ENCODE measurements at places on chromosomes 5 and 9.
A peak's percentile ranks its signal among the peaks of the same experiment; 100 is the strongest.

DNA sequence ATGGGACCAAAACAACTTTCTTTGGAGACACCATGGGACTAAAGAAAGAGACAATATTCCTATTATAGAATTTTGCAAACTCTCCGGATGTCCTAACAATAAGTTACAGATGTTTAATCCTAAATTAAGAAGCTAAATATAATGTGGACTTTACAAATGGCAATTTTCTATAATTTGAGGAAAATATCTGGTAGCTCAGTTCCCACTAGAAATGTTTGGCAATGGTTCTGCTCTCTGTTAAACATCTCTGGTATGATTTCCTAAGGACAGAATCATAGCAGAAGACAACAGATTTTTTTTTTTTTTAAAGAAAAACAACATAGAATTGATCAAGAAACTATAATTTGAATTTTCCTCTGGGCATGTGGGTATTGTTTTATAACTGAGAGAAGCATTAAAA lies 232.8 kb downstream of the ENC1 start:
- DNase-seq, result no peak

GRCh38 chr5:124842725-124843595 lies 96.5 kb upstream of the ZNF608 start:
- no peak for DNase-seq

GRCh38 chr5:163385271-163385670 lies 52.1 kb upstream of the CCNG1 start:
- no peak for DNase-seq

DNA sequence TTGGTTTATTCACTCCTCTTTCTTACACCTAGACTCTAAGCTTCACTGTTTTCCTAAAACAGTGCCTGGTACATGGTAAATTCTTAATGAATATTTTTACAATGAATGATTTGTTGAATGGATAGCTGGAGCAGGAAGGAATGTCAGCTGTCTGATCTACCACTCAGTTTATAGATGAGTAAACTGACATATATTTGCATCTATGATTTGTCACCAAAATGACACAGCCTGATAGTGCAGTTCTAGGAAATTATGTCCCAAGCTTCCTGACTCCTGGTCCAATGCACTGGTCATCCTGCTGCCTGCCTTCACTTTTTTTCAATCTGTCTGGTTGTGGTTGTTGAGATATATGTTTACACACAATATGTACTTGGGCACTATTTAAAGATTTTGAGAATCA lies 651.7 kb upstream of the WWC1 start:
- no peak for DNase-seq

- DNase-seq, result no peak
Measured at GRCh38 chr5:125197321-125197720, 450.9 kb upstream of the ZNF608 start.

DNA sequence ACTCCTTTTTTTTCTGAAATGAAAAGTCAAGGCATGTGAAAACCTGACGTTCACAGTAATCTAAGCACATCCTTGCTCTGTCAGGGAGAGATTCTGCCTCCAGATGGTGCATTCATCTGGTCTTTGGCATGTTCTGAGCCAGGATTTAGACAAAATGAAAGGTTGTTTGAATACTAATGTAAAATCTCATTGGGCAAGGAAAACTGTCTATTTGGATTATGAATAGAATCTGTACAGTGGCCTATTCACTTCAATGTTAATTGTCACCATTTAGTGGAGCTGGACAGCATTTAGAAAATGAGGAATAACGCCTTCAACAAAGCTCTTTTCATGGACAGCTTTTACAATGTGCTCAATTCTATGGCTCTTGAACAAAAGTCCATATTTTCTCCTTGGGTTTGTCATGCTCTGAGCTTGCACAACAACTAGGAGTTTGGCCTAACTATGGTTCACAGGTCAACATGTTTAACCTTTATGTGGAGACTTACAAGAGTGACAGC lies 28.9 kb downstream of the ARHGEF28 start:
- DNase-seq, result no peak

DNA sequence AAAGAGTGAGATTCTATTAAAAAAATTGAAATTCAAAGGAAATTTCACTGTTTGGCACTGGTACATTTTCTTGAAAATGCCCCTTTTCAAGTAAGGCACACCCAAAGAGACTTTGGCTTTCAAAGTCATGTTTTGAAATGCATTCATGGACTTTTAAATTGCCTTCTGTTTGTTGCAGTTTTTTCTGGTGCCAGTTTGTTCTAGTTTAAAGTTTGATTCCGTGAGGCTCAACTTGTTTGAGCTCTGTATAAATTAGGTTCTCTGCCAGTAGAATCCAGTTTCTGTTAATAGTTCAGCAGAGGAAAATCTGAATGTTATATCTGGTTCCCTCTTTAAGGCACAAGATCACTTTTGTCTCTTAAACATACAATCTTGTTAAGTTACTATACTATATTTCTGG lies 16.4 kb downstream of the ATP6V0E1 start:
- no peak for DNase-seq

DNA sequence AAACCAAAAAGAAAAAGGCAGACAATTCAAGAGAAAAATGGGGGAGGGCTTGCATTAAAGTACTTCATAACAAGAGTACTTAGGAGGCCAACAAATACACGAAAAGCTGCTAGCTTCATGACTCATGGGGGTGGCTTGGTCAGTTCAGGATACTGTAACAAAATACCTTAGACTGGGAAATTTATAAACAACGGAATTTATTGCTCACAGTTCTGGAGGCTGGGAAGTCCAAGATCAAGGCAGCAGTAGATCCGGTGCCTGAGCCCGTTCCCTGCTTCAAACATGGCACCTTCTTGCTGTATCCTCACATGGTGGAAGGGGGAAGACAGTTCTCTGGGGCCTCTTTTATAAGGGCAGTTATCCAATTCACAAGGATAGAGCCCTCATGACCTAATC lies 111.4 kb downstream of the C9orf50 start:
- DNase-seq, result no peak

GRCh38 chr5:14343376-14343775 lies 200.2 kb downstream of the TRIO start:
- no peak for DNase-seq

DNA sequence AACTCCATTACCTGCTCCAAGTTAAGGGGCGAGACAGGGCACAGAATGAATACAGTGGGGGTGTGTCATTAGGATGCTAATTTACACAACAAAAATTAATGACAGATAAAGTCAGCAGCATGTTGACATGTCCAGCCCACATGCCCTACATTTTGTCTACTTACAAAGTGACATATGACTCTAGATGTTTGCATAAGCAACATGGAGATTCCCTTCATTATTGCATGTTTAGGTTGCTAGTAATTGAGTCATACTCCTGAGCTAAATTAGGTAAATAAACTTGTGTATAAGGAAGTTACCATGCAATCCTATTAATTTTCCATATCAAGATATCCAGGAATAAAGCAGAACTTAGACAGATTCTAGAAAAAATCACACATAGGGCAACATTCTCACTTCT lies 232.2 kb downstream of the PDE4D start:
- DNase-seq, result no peak

- no peak for DNase-seq
Measured at GRCh38 chr9:123591283-123591682, 235.3 kb downstream of the CRB2 start.

- peak; percentile 17 for DNase-seq
Measured at GRCh38 chr5:43396762-43397304, 15.4 kb downstream of the CCL28 start.

- DNase-seq, result no peak
Measured at GRCh38 chr5:16837305-16837704, 98.8 kb downstream of the MYO10 start.

- no peak for DNase-seq
Measured at GRCh38 chr5:135395866-135396265, 3.2 kb downstream of the MACROH2A1 start.

DNA sequence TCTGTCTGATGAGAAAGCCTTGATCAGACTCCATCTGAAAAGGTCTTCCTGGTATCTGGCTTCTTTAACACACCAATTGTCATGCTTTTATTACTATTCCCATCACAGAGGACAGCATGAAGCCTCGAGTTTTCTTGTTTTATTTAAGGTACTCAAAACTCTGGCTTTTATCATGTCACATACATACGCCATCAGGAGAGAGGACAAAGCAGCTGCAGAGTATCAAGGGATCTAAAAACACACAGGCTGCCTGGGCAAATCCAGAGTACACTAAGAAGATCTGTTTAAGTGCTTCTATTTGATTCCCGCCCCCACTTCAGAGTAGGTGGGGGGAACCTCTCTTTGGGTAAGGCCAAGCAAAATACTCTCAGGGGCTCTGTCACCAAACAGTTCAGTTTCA lies 277.2 kb downstream of the SPOCK1 start:
- DNase-seq, result no peak

DNA sequence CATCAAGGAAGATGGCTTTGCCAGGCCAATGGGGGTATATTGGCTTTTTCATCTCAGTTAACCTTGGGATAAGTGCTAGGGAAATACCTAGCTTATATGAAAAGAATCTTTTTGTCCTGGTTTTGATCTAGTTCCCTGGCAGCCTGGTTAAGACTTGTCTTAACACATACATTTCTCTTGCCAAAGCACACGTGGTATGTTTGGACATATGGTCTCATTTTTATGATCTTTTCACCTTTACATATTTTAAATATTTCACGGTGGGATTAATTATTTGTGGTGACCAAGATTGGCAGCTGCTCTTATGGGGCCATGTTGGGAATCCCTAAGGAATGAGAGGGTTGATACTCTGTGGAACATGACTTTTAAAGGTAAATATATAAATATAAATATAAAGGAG lies 312.5 kb downstream of the NPR3 start:
- DNase-seq, result no peak

DNA sequence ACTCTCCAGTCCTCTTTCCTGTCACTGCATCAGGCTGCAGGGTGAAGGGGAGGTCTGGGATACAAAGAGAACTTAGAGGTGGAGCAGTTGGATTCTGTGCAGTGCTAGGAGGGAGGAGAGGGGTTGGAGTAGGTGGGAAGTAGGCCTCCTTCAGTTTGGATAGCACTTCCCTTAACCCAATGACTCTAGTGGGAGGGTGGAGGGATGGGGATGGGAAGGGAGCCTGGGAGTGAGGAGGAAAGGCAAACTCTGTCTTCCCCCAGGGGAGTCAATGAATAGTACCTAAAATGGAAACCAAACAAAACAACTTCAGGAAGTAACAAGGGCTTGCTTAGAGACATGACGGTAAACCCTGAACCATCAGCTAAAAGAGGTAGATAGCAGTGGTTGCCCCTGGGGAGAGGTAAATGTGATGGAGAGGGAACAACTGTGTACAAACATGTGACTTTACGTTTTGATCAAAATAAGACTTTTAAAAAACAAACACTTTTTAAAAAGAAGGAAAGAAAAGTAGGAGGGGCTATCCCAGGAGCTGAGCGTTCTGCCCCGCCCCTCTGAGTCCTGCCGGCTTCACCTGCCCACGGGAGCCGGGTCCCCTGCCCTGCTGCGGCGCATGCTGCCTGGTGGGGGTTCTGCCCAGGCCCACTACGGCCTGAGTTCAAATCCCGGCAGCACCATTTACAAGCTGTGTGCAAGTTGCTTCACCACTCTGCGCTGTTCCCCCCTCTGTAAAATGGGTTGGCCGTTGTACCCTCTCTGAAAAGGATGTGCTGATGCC lies 30.9 kb downstream of the GSN start:
- DNase-seq, result no peak

- no peak for DNase-seq
Measured at GRCh38 chr9:14530841-14531240, 162.4 kb downstream of the ZDHHC21 start.

- DNase-seq, result no peak
Measured at GRCh38 chr9:128143525-128144238, 5.6 kb upstream of the LCN2 start.

DNA sequence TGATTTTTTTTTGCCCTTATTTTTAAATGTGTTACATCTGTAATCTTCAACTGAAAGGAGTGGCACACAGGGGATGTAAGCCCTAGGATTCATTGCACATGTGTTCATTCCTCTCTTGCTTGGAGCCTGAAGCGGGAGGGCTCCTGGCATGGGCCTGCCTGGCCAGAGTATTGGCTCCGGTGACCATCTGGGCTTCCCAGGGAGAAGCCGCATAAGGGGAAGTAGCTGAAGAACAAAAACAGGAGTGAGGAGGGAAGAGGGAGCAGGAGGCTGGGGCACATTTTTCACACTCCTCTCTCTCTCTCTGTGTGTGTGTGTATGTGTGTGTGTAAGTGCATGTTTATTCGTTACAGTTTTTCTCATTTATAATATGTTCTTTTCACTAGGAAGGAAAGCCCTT lies 269.9 kb downstream of the PRR16 start:
- no peak for DNase-seq

- DNase-seq, result no peak
Measured at GRCh38 chr5:106814961-106815360, 855.8 kb downstream of the EFNA5 start.

DNA sequence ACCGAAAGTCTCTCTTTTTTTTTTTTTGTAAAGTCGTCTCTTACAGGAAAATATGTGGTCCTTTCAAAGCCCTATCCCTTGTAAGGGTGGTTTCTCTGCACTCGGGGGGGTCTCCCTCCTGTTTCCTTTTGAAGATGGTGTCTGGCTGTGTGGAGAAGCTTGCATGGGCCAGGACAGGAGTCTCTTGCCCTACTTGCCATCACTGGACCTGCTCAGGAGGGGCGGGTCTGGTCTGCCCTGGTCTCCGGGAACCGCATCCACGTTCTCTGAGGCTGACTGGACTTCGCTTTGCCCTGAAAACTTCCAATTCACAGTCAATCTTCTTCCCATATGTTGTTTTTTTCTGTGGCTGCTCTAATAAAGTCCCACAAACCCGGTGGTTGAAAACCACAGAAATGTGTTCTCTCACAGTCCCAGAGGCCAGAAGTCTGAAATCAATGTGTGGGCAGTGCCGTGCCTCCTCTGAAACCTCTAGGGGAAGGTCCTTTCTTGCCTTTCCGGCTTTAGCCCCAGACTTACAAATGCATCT lies 92.9 kb upstream of the IER5L start:
- no peak for DNase-seq

DNA sequence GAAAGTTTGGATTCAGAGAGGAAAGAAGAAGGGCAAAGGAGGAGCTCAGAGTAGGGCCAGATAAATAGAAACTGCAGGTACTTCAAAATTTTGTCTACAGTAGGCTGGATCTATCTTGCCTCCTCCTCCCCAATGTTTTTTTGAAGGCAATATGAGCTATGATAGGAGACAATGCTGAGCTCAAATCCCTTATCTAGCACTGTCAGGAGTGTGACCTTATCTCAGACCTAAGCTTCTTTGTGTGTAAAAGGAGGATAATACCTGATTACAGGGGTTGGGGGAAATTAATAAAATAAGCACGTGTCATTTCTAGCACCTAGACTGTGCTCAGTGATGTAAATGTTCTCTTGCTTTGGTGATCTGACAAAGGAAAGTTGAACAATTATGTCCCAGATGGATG lies 137.8 kb upstream of the CD180 start:
- DNase-seq, result no peak

- DNase-seq, result no peak
Measured at GRCh38 chr9:91427873-91428272, 4.2 kb upstream of the NFIL3 start.

- DNase-seq, result peak; percentile 43
Measured at GRCh38 chr5:62790348-62790747, 211.7 kb downstream of the LRRC70 start.

- DNase-seq, result no peak
Measured at GRCh38 chr5:157548513-157549282, 26.9 kb downstream of the ADAM19 start.

- DNase-seq, result no peak
Measured at GRCh38 chr5:54098267-54098666, 212.1 kb downstream of the ARL15 start.

Data from right lung (tissue), 10 donors.